ENCODE measurements at places on chromosomes 6 and 20.

- DNase-seq, result no peak
Measured at GRCh38 chr6:142420802-142421201, 119.0 kb downstream of the ADGRG6 start.

DNA sequence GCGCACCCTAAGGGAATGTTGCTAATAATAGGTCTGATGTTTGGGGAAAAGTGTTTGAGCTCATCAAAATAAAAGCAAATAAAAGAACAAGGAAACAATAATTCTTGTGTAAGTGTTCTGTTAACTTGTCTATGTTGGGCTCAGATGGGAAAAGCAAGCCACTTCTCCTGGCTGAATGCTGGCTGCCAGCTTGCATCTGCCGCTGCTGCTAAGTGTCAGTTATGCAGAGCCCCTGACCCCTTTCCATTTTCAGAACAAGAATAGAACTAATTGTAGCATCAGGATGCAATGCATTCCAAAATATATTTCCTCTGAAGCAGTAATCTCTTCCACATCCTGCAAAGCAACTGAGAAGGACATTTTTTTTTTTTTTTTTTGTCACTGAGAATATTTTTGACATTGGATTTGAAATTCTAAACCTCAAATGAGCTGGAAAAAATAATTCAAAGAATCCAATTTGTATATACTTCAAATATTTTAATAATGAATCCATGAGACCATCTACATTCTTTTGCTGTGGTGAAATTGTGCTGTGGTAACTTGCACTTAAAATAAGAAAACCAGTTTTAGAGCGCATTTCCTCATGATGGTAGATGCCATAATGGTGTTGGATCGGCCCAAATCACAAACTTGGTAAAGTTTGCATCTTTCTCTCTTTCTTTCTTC lies 43.9 kb upstream of the DEK start:
- DNase-seq, result no peak

GRCh38 chr6:16844183-16844582 lies 82.9 kb upstream of the ATXN1 start:
- DNase-seq, result no peak

DNA sequence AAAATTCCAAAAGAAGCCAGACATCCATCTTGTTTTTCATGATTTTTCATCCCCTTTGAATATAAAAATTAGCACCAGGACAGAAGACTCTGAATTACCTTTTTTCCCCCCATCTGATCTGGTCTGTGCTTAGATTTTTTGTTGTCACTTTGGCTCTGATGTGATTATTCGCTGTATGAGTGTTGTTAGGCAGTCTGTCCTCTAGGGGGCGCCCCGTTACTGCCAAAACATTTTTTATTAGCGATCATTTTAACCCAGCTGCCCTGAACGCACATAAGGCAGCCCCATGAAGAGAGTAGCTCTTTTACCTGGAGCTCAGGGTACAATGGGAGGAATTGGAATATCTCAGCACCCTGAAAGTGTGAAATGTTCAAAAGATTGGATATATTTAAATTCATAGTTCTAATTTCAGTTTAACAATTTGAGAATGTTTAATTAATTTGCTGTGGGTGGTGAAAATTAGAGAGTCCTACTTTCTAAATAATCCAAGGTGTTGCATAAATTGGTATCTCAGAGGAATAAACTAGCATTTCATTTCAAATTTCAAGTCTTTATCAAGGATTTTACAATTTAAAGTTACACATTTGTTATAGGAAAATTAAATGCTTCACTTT lies 60.8 kb downstream of the PRPH2 start:
- peak; percentile 18 for DNase-seq

- no peak for DNase-seq
Measured at GRCh38 chr6:169168706-169169105, 84.9 kb downstream of the THBS2 start.

DNA sequence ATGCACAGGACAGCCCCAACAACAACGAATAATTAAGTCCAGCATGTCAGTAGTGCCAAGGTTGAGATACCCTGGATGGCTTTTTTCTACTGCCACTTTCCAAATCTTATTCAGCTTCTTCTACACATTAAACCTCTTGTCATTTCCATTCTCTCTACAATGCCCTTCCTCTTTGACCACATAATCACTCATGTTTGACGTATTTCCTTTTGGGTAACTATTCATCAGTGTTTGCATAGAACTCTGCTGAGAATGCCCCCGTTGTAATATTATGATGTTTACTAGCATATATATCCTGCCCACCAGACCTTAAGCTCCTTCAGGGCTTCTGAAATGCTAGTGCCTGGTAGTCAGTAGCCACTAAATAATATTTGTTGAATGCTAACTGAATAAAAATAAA lies 515.3 kb upstream of the RNF217 start:
- DNase-seq, result no peak

DNA sequence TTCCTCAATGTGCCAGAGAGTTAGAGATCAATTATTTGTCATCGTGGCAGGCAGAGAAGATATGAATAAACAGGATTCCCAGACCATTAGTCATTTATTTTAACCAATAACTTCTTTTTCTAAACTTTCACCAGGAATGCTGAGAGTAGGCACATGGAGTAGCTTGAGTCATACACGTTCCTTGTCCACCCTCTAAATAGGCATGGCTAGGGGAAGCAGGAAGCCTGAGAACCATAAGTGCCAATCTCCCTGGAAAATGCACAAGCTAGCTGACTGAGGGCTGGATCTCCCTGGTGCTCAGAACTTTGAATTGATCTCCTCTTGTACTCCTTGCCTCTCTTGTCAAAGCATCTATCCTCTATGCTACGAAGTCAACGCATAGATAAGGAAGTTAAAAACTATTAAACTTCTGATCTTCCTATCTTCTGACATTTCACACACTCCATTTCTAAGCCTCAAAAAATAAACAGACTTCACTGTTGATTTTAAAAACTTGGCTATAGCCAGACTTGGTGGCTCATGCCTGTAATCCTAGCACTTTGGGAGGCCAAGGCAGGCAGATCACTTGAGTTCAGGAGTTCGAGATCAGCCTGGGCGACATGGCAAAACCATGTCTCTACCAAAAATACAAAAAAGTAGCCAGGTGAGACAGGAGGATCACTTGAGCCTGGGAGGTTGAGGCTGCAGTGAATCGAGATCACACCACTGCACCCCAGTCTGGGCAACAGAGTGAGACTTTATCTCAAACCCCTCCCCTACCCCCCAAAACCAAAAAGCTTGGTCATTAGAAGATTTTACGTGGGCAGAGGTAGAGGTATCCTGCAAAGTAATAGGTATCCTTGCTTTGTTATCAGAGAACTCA lies 11.8 kb downstream of the ADTRP start:
- DNase-seq, result peak; percentile 87

- no peak for DNase-seq
Measured at GRCh38 chr6:152462716-152463115, 174.4 kb downstream of the SYNE1 start.

DNA sequence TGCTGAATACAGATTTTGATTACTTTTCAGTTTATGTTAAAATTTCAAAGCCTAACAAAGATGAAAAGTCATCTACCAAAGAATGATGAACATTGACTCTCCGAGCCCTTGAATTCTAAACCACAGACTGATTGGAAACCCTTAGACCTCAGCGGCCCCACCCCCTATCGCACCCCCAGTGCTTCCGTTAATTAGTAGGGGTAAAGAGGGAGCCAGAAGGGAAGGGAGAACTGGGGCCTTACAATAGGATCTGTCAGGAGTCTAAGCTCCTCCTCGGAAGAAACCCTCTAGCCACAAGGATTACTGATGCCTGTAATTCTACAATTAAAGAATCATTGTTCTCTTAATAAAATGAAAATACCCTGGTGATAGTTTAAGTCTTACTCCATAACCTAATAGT lies 79.7 kb upstream of the JARID2 start:
- no peak for DNase-seq

DNA sequence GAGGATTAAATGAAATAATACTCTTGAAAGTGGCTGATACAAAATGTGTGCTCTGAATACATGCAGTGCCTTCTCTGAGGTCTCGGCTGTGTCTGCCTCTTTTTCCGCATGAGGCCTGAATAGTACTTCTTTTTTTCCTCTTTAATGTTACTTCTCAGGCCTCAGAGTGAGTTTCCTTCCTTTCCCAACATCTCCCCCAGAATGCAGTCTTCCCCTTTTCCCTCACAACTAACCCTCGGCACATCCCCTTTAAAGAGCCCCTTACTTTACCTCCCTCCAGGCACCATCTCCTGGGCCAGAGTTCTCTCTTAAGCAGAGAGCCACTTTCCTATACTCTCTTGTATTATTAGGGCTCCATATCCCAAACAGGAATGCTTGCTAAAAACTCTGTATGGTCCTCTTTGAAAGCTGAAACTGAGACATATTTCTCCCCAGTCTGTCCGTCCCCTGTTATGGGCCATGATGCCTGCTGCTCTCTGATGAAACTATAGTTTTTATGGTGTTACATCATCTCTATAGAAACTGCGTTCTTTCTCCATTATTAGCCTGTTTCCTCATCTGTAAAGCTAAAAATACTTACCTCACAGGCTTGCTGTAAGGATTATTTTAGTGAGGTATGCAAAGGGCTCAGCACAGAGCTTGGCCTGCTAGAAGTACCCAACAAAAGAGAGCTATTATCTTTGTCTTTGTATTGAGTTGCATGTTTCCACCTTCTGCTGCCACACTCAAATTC lies 2.3 kb downstream of the PLAGL2 start:
- DNase-seq, result no peak

- DNase-seq, result no peak
Measured at GRCh38 chr6:12009180-12009685, 2.9 kb upstream of the HIVEP1 start.

- DNase-seq, result peak; percentile 25
Measured at GRCh38 chr6:108689272-108690161, 128.8 kb downstream of the FOXO3 start.

DNA sequence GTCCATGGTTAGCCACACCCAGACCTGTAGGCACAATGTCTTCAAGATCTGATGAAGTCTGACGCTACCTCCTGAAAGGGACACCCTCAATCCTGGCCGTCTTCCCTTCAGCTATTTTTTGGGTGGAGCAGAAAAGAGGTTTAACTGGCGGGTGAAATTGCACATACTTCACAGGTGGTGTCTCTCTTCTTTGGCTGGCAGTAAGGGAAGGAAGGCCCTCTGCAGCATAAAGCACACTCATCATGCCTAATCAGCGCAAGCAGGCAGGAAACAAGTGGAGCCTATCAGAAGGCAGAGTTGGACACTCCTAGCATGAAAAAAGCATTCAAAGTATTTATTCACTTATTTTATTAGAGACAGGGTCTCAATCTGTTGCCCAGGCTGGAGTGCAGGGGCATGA lies 32.9 kb downstream of the PNLDC1 start:
- DNase-seq, result no peak

GRCh38 chr6:53241938-53242337 lies 93.3 kb upstream of the GCM1 start:
- DNase-seq, result no peak

GRCh38 chr6:109239160-109239559 lies 143.1 kb downstream of the CD164 start:
- no peak for DNase-seq

DNA sequence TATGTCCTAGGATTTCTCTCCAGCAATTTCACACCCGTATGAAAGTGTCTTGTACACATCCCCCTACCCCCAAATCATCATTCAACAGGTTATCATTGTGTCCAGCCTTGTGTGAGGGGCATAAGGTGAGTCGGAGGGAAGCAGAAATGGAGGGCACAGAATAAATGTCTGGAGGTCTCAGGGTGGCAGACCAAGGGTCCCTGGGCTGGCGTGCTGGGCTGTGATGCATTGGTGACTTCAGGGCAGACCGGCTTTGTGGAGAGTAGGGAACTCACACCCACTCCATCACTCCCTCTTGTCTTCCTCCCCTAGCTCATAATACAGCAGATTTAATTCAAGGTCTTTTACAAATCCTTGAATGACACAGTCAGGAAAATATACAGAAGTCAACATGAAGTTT lies 191.7 kb upstream of the PMEPA1 start:
- no peak for DNase-seq

DNA sequence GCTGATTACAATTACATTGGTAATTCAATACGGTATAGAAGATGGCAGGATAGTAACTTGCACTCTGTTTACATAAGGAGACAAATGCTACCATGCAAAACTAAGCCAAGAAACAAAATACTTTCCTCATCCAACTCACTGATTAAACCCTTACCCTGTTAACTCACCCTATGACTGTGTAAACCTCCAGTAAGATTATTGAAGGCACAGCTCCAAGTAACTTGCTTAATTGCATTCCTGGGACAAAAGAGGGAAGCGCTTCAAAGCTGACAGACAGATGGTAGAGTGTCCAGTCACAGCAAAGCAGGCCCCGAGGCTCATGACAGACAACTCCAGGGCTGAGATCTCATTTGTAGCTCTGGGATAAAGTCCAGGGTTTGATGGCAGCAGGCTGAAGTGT lies 6.9 kb upstream of the KIF16B start:
- DNase-seq, result no peak

GRCh38 chr6:43189776-43190304 lies 7.8 kb downstream of the CUL9 start:
- no peak for DNase-seq

- DNase-seq, result no peak
Measured at GRCh38 chr20:60304931-60305330, 346.7 kb downstream of the CDH26 start.

GRCh38 chr20:48823476-48823875 lies 4.3 kb downstream of the PREX1 start:
- DNase-seq, result no peak

- no peak for DNase-seq
Measured at GRCh38 chr6:15342114-15342513, 96.2 kb downstream of the JARID2 start.

DNA sequence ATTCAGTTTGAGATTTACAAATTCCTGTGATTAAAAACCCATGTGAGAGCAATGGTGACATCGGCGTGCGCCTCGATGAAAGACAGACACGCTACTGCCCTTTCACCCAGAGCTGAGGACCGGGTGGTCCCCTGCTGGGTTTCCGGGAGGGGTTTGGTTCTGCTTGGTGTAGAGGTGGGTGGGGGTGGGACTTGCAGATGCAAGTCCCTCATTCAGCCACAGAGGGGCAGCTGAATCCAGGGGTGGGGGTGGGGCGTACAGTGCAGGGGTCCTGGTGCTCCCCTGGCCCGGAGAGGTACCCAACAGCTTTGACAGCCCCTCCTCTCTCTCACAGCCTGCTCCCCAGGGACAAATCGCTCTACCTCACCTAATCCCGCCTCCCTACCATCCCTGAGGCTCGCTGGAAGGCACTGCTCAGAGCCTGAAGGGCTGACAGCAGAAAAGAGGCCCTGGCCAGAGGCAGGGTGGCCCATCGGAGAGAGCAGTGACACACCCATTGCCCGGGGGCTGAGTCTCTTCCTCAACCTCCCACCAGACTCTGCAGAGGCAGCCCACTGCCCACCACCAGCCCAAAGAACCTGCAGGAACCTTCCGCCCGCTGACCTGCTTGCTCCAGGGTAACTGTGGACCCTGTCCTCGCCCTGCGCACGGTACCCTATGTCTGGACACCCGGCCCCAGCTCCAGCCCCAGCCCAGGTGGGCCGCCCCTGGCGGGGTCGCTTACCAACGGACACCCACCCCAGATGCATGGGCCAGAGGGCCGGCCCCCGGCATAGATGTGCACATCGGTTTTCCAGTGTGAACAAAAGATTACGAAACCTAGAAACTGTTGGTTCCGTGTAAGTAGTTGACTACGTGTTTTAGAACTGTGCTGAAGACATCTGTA lies 118.4 kb downstream of the JPH2 start:
- DNase-seq, result no peak

Data from A549 (cell line).